ENCODE measurements at places on chromosomes 2 and 18.

GRCh38 chr2:187966924-187967323 is 324.8 kb upstream of the GULP1 start:
- no peak for DNase-seq

GRCh38 chr2:223760838-223761502 is 76.4 kb downstream of the AP1S3 start:
- peak; percentile 33 for DNase-seq

DNA sequence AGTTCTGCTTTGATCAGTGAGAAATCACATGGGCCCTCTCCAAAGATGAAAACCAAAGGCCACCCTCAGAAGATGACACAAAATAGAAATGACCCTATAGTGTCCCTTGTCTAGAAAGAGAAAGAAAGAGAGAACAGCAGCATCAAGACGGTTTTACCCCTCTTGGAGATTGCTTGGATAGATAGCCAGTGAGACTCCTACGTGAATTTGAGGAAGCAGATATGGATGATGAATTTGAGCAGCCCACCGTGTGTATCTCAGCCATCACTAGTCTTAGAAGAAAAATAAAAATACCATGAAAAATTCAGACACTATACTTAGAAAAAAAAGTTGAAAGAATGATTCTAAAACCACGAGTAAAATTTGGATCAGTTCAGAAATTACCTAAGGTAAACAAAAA is 329.1 kb upstream of the CNTNAP5 start:
- DNase-seq = no peak

GRCh38 chr18:75090336-75090735 is 118.6 kb downstream of the PTGR3 start:
- no peak for DNase-seq

DNA sequence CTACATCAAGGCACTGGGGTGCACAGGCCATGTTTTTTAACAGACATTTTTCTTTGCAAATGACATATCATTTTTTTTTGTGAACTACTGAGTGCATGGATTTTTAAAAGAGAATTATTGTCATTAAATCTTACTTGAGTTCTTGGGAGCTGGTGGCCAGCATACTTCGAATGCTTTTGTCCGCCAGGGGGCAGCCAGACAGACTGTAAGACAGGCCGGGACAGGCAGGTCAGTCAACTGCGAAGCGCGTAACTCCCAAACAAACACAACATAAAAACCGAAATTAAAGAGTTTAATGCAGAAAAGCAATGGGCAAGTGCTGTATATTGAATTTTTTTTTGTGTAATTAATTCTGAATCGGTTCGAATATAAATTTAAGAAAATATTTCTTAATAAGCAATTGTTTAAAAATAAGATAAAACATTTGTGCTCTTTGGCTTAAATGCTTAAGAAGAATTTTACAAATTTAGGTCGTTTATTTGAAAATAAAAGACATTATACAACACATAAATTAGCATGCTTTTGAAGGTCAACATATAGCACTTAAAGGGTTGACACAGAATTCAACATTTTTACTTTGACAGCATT is 142.2 kb upstream of the PXDN start:
- DNase-seq = no peak

GRCh38 chr2:215758691-215759090 is 254.7 kb downstream of the MREG start:
- no peak for DNase-seq

GRCh38 chr2:241344925-241345651 is 11.0 kb upstream of the FARP2 start:
- no peak for DNase-seq

- DNase-seq = no peak
These were observed 324.4 kb downstream of the ALK start for GRCh38 chr2:29597035-29597434.

GRCh38 chr2:15745907-15746702 is 154.4 kb downstream of the DDX1 start:
- no peak for DNase-seq

DNA sequence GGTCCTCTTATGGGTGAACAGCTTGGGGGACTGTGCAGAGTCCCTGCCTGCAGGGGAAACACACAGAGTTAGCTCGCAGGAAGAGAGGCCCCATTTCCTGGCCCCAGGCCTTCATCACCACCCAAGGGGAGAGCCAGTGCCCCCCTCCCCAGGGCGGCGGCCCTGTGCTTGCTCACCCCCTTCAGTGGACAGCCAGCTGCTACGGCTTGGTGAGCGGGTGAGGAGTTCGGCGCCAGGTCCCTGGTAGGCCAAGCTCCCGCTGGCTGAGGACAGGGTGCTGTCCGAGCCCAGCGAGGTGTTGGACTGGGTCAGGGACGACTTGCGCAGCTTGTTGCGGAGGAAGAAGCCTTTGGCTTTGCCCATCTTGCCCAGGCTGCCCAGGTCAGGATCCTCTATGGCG is 17.2 kb upstream of the SFXN5 start:
- no peak for DNase-seq

- DNase-seq = peak; percentile 33
These were observed 62.5 kb downstream of the RELCH start for GRCh38 chr18:62249478-62250097.

- DNase-seq = no peak
These were observed 32.2 kb downstream of the RTP5 start for GRCh38 chr2:241901500-241902351.

DNA sequence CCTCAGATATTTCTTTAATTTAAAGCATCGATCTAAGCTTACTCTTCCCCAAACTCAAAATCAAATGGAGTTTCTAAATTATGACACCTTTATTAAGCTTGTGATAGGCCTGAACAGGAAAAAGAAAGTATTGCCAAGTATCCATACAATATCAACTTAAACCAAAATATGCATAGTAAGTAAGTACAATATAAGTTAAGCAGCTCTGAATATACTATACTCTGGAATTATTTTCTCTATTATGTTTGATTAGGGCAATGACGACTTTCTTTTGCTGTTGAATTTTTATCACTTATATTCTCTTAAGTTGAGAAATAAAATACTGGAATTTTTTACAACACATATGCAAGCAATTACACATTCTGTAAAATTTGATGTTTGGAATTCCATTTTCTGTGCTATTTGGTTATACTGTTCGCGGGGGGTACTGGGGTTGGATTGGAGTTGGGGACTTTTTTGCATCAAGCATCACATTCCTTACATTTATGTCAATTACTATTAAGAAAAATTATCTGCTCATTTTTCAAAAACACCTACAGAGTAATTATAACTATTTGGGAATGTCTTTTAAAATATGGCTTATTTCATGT is 2.2 kb downstream of the COL5A2 start:
- DNase-seq = no peak

DNA sequence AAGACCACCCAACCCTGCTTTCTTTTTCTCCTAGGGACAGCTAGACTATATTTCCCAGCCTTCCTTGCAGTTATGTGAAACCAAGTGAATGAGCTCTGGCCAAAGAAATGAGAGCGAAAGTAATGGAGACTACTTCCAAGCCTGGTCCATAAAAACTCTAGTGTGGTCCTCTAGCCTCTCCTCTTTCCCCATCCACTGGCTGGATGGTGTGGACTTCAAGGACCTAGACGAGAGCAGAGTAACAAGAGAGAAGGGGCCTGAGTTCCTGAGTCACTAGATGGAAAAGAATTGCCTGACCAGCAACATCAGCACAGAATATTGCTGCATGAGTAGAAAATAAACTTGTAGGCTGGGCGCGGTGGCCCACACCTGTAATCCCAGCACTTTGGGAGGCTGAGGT is 2.9 kb upstream of the TMSB10 start:
- DNase-seq = no peak

- DNase-seq = no peak
These were observed 116.6 kb upstream of the NOSTRIN start for GRCh38 chr2:168685600-168686451.

DNA sequence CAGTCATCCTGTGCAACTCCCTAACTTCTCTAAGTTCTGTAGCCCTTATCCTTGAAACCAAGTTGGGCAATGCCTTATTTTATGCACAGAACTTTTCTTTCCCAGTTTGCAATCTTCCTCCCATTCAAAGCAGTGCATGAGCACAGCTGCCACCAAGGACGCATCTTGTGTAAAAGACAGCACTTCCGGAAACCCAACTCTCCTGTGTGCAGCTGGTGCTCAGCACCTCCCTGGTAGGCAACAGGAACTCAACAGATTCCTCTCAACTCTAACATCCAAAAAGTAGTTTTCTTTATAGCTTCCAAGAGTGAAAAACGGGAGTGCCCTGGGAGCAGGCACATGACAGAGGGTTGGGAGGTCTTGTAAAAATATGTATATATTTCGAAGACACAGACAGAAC is 2.2 kb downstream of the TMEM18 start:
- DNase-seq = no peak

GRCh38 chr2:233638836-233639235 is 2.6 kb downstream of the UGT1A10 start:
- no peak for DNase-seq

- DNase-seq = no peak
These were observed 173.1 kb downstream of the ASB1 start for GRCh38 chr2:238599549-238600505.

- DNase-seq = no peak
These were observed 81.7 kb upstream of the SEC11C start for GRCh38 chr18:59057969-59058368.

DNA sequence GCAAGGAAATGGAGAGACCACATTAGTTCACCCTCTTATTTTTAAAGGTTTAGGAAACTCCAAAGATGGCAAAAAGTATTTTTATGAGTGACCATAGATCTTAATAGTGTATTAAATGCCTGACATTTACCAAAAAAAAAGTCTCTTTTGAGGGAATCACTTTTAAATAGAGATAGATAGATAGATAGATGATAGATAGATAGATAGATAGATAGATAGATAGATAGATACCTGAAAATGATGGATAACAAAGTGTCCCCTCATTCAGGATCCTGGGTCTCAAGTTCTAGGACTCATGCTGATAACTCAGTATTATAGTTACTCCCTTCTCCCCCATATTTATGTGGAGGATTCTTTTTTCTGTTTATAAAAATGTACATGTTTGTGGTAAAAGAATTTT is 52.8 kb downstream of the FARP2 start:
- DNase-seq = no peak

GRCh38 chr2:66695226-66695735 is 260.4 kb downstream of the MEIS1 start:
- DNase-seq = no peak

DNA sequence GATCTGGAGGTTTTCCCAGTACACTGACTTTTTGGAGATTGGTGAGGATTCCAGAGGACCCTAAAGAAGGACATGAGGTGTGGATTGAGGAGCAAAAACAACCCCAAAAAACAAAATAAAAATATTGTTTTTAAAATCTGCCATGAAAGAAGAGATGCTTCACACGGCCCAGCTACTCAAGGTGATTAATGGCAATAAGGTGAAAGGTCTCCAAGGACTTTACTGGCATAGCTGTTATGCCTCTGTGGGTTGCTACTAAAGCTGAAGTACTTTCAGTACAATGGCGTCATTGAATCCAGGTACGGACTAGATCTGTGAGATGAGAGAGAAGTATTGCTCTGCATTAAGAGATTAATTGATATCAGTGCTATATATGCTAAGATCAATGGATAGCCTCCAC is 606.4 kb downstream of the TDRD15 start:
- DNase-seq = no peak

DNA sequence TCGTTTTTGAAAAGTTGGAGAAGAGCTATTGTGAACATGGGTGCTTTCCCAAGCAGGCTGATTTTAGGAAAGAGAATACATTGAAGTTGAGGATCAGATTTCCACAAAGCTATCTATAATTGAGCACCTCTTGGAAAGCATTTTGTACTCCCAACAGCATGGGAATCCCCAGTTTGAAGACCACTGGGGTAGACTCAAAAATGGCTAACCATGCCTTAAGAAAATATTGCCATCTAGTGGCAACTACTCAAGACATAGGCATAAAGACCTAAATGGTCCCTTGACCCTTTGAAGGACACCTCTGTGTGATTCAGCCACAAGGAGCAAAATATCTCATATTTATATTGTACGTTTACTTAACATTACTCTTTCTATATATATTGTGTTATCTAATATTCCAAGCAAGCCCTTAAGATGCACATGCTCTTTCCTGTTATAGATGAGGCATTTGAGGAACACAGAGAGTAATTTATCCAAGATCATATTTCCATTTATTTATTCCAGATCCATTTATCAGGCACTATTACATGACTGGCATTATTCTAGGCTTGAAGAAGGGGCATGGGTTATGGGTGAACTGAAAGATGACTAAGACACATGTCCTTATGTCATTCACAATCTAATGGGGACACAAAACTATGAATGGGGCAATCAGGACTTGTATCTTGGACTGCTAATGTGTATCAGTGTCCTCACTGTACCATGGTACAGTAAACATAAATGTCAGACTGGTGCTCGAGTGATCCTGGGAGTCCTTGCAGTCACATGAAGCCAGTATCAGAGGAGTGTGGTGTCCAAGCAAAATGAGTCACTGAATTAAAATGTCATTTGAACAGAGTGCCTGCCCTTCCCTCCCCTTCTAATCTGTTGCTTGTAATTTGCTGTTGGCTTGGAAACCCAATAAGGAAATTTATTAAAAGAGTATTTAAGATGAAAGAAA is 121.0 kb upstream of the XPO1 start:
- DNase-seq = no peak

- no peak for DNase-seq
These were observed 487.1 kb upstream of the LRRTM4 start for GRCh38 chr2:78009289-78009688.

DNA sequence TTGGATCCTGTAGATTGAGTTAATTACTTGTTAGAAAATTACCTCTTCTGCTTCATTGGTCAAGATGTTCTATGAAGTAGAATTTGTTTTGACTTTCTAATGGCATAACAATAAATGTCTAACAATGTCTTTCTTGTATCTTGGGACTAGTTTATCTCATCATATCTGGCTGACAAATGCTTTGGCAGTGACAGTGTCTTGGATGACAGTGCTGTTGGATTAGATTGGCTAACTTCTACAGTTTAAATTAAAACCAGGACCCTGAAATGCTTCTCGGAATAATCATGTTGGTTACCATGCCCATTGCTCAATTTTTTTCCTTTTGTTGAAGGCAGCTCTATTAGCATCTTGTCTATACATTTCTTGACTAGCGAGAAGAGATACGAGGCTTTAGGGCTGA is 176.9 kb downstream of the PARD3B start:
- DNase-seq = no peak

DNA sequence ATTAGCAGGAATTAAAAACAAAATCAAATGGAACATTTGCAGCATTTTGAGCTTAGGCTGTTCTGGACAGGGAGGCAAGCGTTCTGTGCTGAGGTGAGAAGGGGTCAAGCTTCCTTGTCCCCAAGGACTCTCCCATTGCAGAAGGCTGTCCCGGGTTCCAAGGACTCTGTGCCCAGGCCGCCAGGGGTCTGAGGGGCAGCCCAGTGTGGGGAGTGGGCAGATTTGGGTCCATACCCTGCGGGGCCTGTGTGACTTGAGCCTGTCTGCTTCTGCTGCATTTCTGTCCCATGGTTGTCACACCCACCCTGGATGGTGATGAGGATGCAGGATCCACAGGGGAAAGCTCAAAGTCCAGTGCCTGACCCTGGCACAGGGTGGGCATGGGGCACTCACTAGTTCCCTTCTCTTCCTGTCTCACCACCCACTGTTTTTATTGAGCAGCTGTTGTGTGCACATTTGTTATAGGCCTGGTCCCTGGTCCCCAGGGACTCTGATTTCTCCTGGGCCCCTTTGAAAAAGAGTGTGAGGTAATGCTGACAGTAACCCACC is 211.4 kb upstream of the HS6ST1 start:
- DNase-seq = no peak
